ENCODE measurements at places on chromosomes 12 and 14. TPM values are rescaled to one million over a fixed set of nuclear protein-coding genes. Genes with fewer than 3 reads are reported as not detected.

INHBE gene
- total RNA-seq, result 29.0 TPM

CCDC184 gene
- 3.7 TPM for total RNA-seq

AMHR2 gene
- total RNA-seq, result 0.24 TPM

NEUROD4 gene
- not detected for total RNA-seq

LRFN5 gene
- 6.3 TPM for total RNA-seq

LRP1-AS gene
- not detected for total RNA-seq

FBXW8 gene
- 12.9 TPM for total RNA-seq

MYF6 gene
- not detected for total RNA-seq

FAM90A1 gene
- total RNA-seq, result not detected

TAS2R42 gene
- total RNA-seq, result not detected

LMO3 gene
- 15.1 TPM for total RNA-seq

- no peak overlapping the region for H3K4me3 ChIP-seq
- peaks cover 14% of the 10 kb centered on the region for H3K4me1 ChIP-seq
- H3K36me3 ChIP-seq, result no peaks in the 10 kb centered on the region
Observed at GRCh38 chr14:103329401-103330347, 4.4 kb upstream of the EIF5 start.

DNA sequence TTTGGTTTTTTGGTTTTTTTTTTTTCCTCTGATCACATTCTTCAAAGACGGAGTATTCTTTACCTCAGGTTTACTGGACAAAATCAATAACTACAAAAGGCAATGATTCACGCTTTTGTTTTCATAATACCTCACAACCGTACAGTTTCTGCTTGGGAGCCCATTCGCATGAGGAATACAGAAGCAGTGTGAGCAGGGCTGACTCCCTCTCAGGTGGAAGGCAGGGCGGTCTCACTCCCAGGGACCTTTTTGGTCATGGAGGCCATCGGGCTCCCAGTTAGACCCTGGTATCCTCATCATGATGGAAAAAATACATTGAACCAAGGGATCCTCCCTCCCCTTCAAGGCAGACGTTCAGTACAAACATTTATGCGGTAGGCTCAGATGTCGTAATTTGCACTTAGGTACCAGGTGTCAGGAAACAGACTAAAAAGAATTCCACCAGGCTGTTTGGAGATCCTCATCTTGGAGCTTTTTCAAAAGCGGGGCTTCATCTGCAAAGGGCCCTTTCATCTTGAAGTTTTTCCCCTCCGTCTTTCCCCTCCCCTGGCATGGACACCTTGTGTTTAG lies 19.0 kb upstream of the TIGAR start:
- no peaks in the 10 kb centered on the region for H3K27me3 ChIP-seq
- H3K36me3 ChIP-seq, result peaks cover 54% of the 10 kb centered on the region
- no peak overlapping the region for H3K4me3 ChIP-seq

DNA sequence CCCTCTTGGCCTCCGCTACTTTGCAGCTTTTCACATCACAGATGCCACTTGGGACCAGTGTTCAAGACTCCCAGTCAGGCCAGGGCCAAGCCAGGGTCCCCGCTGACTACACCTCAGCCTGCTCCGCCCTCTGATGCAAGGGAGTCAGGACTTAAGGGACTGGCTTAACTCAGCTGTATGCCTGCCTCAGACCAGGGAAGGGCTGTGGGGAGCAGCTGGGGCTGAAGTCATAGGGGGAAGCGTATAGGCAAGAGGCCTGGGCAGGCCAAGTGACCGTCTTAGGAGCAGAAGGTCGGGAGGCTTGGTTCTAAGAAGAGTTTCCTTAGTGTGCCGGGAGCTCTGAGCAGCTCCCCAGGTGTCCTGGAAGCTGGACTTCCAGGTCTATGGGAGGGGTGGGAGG lies 21.9 kb downstream of the KDM2B start:
- DNase-seq, result no peak
- peaks cover 13% of the 10 kb centered on the region for H3K36me3 ChIP-seq
- no peaks in the 10 kb centered on the region for H3K27me3 ChIP-seq
- no peak overlapping the region for H3K4me3 ChIP-seq
- peaks cover 6% of the 10 kb centered on the region for H3K4me1 ChIP-seq
- 0 out of 2 replicates have a peak overlapping the region, but pooled peaks have one; percentile 55 for H3K27ac ChIP-seq

DNA sequence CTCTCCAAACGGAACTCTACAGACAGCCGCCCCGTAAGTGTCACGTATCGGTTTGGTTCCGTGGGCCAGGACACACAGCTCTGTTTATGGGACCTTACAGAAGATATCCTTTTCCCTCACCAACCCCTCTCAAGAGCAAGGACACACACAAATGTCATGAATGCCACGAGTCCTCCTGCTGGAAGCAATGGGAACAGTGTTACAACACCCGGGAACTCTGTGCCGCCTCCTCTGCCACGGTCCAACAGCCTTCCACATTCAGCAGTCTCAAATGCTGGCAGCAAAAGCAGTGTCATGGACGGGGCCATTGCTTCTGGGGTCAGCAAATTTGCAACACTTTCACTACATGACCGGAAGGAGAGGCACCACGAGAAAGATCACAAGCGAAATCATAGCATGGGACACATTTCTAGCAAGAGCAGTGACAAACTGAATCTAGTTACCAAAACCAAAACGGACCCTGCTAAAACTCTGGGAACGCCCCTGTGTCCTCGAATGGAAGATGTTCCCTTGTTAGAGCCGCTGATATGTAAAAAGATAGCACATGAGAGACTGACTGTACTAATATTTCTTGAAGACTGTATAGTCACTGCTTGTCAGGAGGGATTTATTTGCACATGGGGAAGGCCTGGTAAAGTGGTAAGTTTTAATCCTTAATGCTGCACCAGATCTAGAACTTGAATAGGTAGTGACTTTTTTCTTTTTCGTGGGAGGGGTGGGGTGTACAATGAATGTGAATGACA lies 69.7 kb downstream of the WDR20 start:
- peak; percentile 67 for DNase-seq
- peaks cover 14% of the 10 kb centered on the region for H3K4me1 ChIP-seq
- H3K27ac ChIP-seq, result peak overlapping the region; percentile 57
- no peaks in the 10 kb centered on the region for H3K27me3 ChIP-seq
- H3K4me3 ChIP-seq, result no peak overlapping the region

DNA sequence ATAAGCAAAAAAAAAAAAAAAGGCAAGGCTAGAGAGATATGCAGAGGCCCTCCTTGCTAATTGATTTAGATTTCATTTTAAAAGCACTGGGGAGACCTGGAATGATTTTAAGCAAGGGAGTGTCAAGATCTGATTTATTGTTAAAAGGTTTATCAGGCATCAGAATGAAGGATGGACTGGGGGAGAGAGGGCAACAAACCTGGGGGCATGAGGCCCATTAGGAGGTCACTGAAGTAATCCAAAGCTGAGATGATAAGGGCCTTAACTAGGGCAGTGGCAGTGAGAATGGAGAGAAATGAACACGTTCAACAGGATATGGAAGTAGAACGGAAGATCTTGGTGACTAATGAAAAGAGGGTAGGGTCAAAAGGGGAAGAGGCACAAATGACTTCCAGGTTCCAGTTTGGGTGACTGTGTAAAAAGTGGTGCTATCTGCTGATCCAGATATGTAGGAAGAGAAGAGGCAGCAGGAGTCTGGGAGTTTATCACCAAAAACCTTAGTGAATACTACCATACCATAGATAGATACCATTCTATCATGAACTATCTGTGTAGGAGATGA lies 24.0 kb downstream of the KITLG start:
- no peaks in the 10 kb centered on the region for H3K27me3 ChIP-seq
- no peaks in the 10 kb centered on the region for H3K36me3 ChIP-seq
- no peak overlapping the region for H3K27ac ChIP-seq

DNA sequence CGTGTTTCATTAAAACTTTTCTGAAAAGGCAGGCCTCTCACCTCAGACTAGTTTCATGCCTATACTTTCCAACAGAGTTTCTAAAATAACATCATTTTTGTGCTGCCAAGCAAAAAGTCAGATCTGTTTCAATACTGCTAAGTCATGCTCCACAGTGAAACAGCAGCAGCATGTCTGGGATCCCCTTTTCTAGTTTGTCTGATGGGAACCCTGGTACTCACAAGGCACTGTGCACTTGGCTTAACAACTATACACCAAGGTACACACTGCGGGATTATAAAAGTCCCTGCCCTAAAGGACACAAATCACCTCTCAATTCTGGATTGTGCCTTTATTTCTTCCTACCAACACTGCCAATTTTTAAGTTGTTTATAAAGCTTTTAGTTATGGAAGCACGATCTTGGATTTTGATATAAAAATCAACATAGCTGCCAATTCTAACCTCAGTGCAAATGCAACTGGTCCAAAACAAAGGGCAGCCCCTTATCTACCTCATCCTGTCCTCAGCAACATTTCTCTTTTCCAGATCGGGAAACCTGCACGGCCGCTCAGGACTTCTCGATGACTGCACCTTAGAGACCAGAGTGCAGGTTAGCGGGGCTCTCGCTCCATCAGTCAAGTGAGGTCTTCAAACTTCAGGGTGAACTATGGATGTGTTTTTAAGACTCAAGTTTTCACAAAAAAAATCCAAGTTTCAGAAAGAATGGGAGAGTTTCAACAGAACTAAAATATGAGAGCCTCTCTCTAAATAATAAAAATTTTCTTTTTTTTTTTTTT lies 1.7 kb upstream of the EIF5 start:
- H3K4me1 ChIP-seq, result peaks cover 22% of the 10 kb centered on the region
- peak overlapping the region; percentile 93 for H3K27ac ChIP-seq
- no peak for DNase-seq
- peaks cover 19% of the 10 kb centered on the region for H3K36me3 ChIP-seq
- peak overlapping the region; percentile 96 for H3K4me3 ChIP-seq
- no peaks in the 10 kb centered on the region for H3K27me3 ChIP-seq

GRCh38 chr12:71782017-71782416 lies 27.4 kb downstream of the RAB21 start:
- H3K27ac ChIP-seq, result no peak overlapping the region
- H3K36me3 ChIP-seq, result peaks cover 10% of the 10 kb centered on the region
- no peaks in the 10 kb centered on the region for H3K4me1 ChIP-seq
- no peak overlapping the region for H3K4me3 ChIP-seq
- no peak for DNase-seq

- no peaks in the 10 kb centered on the region for H3K27me3 ChIP-seq
- no peaks in the 10 kb centered on the region for H3K36me3 ChIP-seq
- H3K4me1 ChIP-seq, result no peaks in the 10 kb centered on the region
- DNase-seq, result no peak
Observed at GRCh38 chr12:25121110-25121509, 73.8 kb downstream of the DNAI7 start.

DNA sequence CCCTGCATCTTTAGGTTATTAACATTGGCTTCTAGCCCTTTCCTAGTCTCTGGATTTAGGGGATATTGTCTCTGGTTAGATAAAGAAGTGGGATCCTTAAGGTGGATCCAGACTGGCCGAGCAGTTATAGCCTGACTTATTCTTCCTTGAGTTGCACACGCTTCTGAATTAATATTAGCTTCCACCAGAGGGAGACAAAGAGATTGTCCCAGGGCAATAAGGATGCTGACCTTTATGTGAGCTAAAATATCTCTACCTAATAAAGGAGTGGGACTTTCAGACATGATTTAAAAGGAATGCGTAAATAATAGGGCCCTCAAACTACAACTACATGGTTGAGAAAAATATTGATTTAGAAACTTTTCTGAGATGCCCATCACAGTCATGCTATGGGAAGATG lies 139.7 kb downstream of the SLCO1B3 start:
- H3K27me3 ChIP-seq, result no peaks in the 10 kb centered on the region
- no peaks in the 10 kb centered on the region for H3K4me1 ChIP-seq
- no peaks in the 10 kb centered on the region for H3K36me3 ChIP-seq
- H3K4me3 ChIP-seq, result no peak overlapping the region
- no peak overlapping the region for H3K27ac ChIP-seq

DNA sequence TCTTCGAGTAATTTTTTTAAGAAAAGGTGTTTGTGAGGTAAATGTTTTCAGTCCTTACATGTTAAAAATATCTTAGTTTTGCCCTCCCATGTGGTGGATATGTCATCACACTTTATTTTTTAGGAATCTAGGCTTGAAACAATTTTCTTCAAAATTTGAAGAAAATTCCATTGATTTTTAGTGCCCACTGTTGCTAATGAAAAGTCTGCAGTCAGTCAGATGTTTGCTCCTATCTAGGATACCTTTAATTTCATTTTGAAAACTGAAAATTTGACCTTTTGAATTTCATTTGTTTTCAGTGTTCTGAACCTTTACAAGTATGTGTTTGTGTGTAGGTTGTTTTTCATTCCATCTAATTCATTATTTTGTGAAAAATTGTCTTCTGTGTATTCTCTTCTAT lies 105.4 kb downstream of the LRRK2 start:
- H3K4me3 ChIP-seq, result no peak overlapping the region
- H3K36me3 ChIP-seq, result no peaks in the 10 kb centered on the region
- no peak overlapping the region for H3K27ac ChIP-seq
- H3K4me1 ChIP-seq, result no peaks in the 10 kb centered on the region
- DNase-seq, result no peak
- H3K27me3 ChIP-seq, result no peaks in the 10 kb centered on the region

DNA sequence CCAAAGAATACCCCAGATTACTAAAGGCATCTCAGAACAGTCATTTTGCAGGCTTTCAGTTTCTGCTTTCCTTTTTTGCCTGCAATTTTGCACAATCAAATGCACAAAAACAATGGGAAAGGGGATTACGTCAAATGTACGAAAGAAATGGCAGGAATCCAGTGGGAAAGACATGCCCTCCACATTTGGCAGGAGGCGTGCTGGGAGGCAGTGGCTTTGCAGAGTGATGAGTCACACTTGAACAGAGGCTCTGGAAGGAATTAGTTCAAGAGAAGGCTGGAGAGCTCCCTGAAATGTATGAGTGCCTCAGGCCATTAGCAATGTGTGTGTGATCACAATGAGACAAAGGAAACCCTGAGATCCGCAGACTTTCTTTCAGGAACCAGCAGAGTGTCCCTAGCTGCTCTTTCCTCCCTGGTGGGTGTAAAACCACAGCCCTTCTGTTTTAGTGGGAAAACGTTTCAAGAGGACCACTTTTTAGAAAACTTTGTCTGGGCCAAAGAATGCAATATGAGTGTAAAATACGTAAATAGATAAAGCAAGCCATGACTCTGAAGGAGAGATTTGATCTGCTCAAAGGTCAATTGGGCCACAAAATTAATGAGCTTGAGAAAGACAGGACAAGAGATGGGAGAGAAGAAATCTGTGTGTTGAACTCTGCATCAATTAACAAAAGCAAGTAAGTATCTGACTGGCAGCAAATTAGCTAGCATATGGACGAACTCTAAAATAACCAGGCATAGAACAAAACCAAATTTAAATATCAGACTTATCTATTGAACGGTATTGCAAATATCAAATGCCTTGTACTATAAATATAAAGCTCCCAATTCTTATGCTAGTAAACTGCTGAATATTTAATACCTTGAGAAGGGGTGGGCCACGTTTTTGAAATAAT lies 155.4 kb upstream of the PDE3A start:
- no peaks in the 10 kb centered on the region for H3K27me3 ChIP-seq
- H3K27ac ChIP-seq, result peak overlapping the region; percentile 68
- H3K4me3 ChIP-seq, result no peak overlapping the region
- peak; percentile 90 for DNase-seq
- no peaks in the 10 kb centered on the region for H3K36me3 ChIP-seq

- no peak overlapping the region for H3K4me3 ChIP-seq
- H3K4me1 ChIP-seq, result peaks cover 27% of the 10 kb centered on the region
- no peaks in the 10 kb centered on the region for H3K36me3 ChIP-seq
- no peaks in the 10 kb centered on the region for H3K27me3 ChIP-seq
- H3K27ac ChIP-seq, result no peak overlapping the region
- no peak for DNase-seq
Observed at GRCh38 chr14:33484264-33484663, 466.6 kb downstream of the EGLN3 start.

Measured in GM23338 (cell line).